ENCODE measurements at places on chromosomes 11 and 22. TPM values are rescaled to one million over a fixed set of nuclear protein-coding genes. Genes with fewer than 3 reads are reported as not detected.

DNA sequence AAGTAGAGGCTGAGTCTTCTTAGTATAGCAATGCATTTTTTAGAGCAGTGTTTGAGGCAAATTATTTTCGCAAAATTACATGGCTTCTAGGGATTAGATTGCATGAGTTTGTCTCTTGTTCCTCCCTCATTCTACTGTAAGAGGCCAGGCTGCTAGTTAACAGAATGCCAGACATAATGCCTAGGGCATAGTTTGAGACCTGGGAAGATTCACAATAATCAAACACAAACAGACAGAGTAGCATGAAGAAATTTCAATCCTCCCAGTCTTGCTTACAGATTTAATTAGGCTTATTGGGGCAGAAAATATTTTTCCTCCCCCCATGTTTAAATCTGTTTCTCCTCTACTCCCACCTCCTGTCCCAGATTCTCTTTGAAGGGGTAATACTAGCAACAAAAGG lies 48.3 kb downstream of the ARHGEF12 start:
- DNase-seq, result no peak

- DNase-seq, result no peak
Observed at GRCh38 chr11:63532799-63533475, 3.7 kb upstream of the PLAAT4 start.

Gene NLRP6
- not detected for total RNA-seq

DNA sequence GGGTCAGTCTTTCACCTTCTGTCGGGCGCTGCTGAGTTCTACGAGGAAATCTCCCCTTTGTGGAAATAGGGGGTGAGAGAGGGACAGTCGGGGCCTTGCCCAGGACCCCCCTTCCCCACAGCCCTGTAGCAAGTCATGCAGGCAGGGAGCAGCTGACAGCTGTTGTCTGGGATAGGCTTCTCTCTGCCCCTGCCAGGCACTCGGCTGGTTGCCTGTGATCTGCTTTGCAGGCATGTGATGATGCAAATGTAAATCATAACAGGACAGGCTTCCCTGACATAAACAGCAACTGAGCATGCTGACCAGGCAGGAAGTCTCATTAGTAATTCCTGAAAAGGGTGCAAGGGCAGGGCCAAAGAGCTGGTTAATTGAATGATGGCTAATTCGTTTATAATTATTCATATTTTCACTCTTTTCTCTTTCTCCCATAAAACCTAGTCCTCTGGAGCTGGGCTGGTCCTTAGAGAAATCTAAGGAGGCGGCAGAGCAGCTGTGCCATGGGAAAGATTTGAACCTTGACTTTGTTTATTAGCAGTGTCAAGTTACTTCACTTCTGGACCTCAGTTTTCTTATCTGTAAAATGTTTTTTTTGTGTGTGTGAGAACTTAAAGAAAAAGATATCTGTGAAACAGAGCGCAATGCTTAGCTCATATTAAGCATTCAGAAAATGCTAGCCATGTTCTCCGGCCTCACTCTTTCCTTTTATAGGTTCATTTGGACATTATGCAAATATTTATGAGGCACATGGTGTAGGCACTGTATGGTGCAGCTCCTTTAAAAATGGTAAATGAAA lies 129.7 kb downstream of the LDLRAD3 start:
- peak; percentile 20 for DNase-seq

Gene ENTHD1
- total RNA-seq, result not detected

- DNase-seq, result no peak
Observed at GRCh38 chr11:2671748-2672147, 28.0 kb downstream of the KCNQ1OT1 start.

GRCh38 chr22:39818094-39818493 lies 75.5 kb downstream of the ENTHD1 start:
- DNase-seq, result peak; percentile 20

- DNase-seq, result no peak
Observed at GRCh38 chr11:11735586-11735985, 106.2 kb upstream of the USP47 start.

- no peak for DNase-seq
Observed at GRCh38 chr11:133708547-133709051, 136.7 kb downstream of the SPATA19 start.

- DNase-seq, result no peak
Observed at GRCh38 chr11:72070491-72070890, 9.9 kb downstream of the NUMA1 start.

Gene OR51E1
- not detected for total RNA-seq

DNA sequence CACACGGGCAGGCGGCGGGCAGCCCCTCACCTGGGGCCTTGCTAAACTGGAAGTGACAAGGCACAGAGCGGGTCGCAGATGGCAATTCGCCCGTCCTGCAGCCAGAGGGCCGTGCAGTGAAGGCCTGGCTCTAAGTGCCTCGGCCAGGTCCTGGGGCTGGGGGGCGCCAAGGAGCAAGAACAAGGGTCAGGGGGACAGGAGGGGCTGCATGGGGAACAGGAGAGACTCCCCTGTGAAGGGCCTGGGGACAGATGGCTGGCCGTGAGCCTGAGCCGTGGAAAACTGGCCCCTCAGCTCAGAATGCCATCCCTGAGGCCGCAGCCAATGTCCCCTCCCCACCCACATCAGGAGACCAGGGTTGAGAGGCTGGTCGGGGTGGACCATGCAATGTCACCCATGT lies 60.0 kb downstream of the RTL6 start:
- no peak for DNase-seq

- no peak for DNase-seq
Observed at GRCh38 chr11:31816468-31817053, 5.4 kb upstream of the PAX6 start.

DNA sequence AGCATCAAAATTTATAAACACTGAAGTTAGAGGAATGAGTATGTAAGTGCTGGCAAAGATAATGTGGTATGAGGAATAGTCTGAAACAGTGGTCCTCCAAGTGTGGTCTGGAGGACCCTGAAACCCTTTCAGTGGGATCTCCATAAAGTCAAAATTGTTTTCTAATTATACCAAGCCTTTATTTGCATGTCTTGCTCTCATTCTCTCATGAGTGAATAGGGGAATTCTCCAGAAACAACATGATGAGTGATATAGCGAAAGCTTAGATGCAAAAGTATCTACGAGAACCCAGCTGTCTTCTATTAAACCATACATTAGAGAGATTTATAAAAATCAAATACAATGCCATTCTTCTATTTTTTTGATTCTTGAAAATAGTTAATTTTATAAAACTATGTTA lies 145.0 kb upstream of the RAG2 start:
- DNase-seq, result no peak

Gene TRIM48
- total RNA-seq, result not detected

DNA sequence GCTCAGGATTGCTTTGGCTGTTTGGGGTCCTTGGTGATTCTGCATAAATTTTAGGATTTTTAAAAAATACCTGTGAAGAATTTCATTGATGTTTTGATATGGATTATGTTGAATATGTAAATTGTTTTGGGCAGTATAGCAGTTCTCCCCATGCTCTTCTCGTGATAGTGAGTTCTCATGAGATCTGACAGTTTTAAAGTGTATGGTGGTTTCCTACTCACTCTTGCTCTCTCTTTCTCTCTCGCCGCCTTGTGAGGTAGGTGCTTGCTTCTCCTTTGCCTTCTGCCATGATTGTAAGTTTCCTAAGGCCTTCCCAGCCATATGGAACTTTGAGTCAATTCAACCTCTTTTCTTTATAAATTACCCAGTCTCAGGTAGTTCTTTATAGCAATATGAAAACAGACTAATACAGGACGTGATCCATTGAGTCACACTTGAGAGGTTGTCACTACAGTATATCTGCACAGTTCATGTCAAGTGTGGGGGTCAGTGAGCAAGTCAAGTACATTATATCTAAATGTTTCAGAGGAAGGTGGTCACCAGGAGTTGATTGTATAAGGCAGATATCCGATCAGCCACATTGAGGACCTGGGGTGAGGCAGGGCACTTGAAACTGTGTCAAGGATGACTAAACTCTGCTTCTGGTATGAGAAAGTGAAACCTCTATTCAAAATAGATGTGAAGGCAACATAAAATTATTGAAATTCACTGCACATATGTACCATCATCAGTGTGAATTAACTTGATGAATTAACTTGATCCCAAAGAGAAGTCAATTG lies 70.7 kb upstream of the CCDC179 start:
- no peak for DNase-seq

Gene PDXP
- 32.0 TPM for total RNA-seq

- peak; percentile 81 for DNase-seq
Observed at GRCh38 chr22:21816787-21817496, 50.5 kb downstream of the MAPK1 start.

Gene ANO5
- 1.3 TPM for total RNA-seq

Gene OR4D5
- total RNA-seq, result not detected

Gene GGTLC2
- total RNA-seq, result not detected

- no peak for DNase-seq
Observed at GRCh38 chr11:130763087-130763980, 152.9 kb downstream of the SNX19 start.

Measured in Daoy (cell line).